Aortic smooth muscle cell (primary cell): ENCODE measurements at places on chromosomes 4 and X. TPM values are rescaled to one million over a fixed set of nuclear protein-coding genes. Genes with fewer than 3 reads are reported as not detected.

LNX1 gene
- 16.6 and 34.5 TPM in 2 replicates for total RNA-seq

BEX3 gene
- 344 and 392 TPM in 2 replicates for total RNA-seq

PRKG2 gene
- total RNA-seq = 0.56 and 0.79 TPM in 2 replicates

FGFBP1 gene
- not detected in 2 replicates for total RNA-seq

KLHL4 gene
- total RNA-seq = 1.3 and 1.6 TPM in 2 replicates

PHKA2 gene
- 7.7 and 7.9 TPM in 2 replicates for total RNA-seq

CXorf49 gene
- not detected in 2 replicates for total RNA-seq

GLRB gene
- 6.2 and 11.1 TPM in 2 replicates for total RNA-seq

RASGEF1B gene
- total RNA-seq = 9.6 and 10.9 TPM in 2 replicates

F9 gene
- total RNA-seq = not detected in 2 replicates

ASB9 gene
- 1.6 and 2.6 TPM in 2 replicates for total RNA-seq

CD40LG gene
- total RNA-seq = not detected in 2 replicates

CENPVL2 gene
- not detected in 2 replicates for total RNA-seq

LRIT3 gene
- total RNA-seq = under 0.01 TPM in 1 of 2 replicates, not detected in the other

IL13RA1 gene
- total RNA-seq = 58.4 and 93.0 TPM in 2 replicates

TBX22 gene
- not detected in 2 replicates for total RNA-seq

HPRT1 gene
- total RNA-seq = 14.7 and 18.8 TPM in 2 replicates

TRO gene
- 5.8 and 8.1 TPM in 2 replicates for total RNA-seq

CT83 gene
- total RNA-seq = not detected in 2 replicates

JADE3 gene
- total RNA-seq = 2.9 and 4.2 TPM in 2 replicates

NUDT10 gene
- 0.53 and 0.62 TPM in 2 replicates for total RNA-seq

SLC6A14 gene
- not detected in 2 replicates for total RNA-seq

ASB11 gene
- total RNA-seq = 0.06 TPM in 1 of 2 replicates, not detected in the other

TRPC5OS gene
- total RNA-seq = not detected in 2 replicates

PPEF2 gene
- not detected in 2 replicates for total RNA-seq

SPATA4 gene
- 0.12 TPM in 1 of 2 replicates, not detected in the other for total RNA-seq

FGF13 gene
- total RNA-seq = 0.26 and 0.44 TPM in 2 replicates

GPRASP2 gene
- 16.2 and 17.8 TPM in 2 replicates for total RNA-seq

FANCB gene
- 5.9 and 6.5 TPM in 2 replicates for total RNA-seq

ELOVL6 gene
- total RNA-seq = 12.7 and 12.8 TPM in 2 replicates

GNRHR gene
- total RNA-seq = not detected in 2 replicates

FAM184B gene
- total RNA-seq = not detected in 2 replicates

CFAP99 gene
- 0.12 and 0.13 TPM in 2 replicates for total RNA-seq
